HS-27A (cell line): ENCODE measurements at places on chromosomes 4 and X.

DNA sequence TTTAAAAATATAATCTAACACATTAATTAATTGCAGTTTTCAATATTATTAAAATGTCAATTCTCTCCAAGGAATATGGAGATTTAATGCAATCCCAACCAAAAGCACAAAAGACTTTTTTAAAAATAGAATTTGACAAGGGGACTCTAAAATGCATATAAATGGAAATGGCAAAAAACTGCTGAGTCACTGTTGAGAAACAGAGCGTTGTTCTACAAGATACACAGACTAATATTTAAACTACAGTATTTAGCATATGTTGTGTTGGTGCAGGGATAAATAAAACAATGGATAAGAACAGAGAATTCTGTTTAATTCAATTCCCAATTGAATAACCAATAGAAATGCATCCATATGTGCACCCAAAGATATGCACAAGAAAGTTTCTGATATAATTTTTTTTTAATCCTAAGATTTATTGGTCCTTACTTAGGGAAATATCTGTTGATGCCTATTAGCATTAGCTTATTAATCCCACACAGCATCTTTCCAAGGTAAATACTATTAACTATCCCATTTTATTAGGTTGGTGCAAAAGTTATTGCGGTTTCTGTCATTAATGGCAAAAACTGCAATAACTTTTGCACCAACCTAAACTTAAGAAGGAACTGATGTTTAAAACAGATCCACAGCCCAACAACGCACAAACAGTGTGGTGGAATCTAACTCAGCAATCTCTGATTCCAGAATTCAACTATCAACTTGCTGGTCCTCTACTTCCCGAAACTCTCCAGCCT is 86.8 kb upstream of the VEGFC start:
- DNase-seq: no peak

DNA sequence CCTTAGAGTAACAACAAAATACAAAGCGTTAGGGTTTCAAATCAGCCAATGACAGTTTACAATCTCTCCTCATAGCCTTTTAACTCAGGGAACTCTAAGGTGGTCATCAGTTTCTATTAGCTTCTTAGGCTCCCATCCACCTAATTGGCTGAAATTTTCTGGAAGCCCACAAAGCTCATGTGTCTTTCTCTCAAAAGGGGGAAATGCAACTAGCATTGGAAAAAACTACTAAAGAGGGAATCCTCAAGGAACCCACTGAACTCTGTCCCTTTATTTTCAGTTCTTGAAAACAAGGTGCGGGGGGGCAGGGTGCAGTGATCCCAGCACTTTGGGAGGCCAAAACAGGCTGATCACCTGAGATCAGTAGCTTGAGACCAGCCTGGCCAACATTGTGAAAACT is 56.4 kb downstream of the PDGFC start:
- DNase-seq: no peak

DNA sequence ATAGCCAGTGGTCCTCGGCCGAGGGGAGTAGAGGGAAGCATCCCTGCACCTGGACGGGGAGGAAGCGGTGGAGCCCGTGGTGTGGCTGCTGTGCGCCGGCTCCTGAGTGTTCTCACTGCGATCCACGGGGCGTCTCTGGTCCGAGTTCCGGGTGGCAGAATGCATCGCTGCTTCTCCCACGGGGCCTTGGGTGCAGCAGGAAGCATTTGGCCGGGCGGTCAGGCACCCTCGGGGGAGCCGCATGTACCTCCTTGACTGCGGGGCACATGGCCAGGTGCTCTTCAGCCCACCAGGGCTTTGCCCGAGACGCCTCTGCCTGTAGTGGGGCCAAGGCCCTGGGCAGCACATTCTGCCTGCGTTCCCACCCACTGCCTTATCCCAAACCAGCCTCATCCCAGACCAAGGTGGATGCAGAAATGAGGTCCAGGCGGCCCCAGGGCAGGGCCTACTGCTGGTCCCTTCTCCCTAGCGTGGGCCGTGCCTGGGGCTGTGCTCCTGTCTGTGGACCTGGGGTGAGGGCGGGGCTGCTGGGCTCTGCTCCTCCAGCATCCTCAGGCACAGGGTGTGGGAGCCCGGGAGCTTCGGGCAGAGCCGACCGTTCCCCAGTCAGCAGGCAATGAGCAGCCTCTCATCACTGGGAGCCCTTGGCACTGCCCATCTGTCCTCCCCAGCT is 27.5 kb downstream of the NKX1-1 start:
- DNase-seq: no peak

- DNase-seq: peak; percentile 58
These were observed 1.6 kb downstream of the PRICKLE3 start for GRCh38 chrX:49184294-49185281.

DNA sequence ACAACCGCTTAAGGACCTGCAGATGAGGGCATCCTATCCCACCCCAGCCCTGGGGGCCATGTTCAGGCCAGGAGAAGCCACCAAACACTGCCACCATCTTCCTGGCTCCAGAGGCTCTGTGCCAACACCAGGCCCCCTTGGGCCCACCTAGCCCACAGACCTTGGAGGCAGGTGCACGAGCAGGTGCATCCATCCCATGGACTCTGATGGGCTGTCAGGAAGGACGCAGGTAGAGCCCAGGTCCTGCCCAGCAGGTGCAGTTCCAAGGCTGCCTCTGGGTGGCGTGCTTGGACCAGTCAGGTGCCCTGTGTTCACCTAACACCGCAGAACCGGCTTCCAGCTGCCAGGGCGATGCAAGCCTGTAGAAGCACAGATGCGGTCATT is 22.8 kb upstream of the PDE6B start:
- no peak for DNase-seq

DNA sequence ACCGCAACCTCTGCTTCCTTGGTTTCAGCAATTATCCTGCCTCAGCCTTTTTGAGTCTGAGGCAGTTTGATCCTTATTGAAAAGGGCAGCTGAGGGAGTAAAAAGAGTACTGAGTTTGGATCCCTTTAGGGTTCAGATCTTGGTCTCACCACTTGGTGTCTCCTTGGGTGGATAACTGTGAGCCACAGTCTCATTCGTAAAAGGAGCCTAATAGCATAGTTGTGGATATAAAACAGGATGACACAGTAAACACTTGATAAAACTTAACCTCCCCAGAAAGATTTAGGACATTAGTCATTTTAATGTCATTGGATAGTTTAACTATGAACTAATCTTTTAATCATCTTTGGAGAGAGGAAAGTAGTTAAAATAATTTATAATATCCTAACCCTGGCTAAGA is 173.0 kb downstream of the ANK2 start:
- peak; percentile 64 for DNase-seq

GRCh38 chr4:102169345-102169744 is 175.9 kb downstream of the SLC39A8 start:
- no peak for DNase-seq

DNA sequence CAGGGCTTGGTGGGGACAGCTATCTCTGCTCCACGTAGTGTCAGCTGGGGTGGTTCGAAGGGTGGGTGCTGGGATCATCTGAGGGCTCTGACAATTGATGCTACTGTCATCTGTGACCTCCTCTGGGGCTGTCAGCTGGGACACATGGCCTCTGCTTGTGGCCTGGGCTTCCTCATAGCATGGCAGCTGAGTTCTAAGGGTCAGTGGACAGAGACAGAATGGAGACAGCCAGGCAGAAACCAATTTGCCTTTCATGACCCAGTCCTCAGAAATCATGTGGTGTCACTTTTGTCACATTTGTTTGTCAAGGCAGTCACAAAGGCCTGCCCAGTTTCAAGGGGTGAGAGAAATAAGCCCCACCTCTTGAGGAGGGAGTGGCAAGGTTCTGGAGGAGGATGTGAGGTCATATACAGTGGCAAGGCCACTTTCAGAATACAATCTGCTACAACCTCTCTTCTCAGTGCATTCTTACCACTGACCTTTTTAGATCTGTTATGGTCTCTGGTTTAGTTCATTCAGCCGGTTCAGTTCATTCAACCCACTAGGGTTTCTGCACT is 103.6 kb upstream of the BCOR start:
- no peak for DNase-seq

DNA sequence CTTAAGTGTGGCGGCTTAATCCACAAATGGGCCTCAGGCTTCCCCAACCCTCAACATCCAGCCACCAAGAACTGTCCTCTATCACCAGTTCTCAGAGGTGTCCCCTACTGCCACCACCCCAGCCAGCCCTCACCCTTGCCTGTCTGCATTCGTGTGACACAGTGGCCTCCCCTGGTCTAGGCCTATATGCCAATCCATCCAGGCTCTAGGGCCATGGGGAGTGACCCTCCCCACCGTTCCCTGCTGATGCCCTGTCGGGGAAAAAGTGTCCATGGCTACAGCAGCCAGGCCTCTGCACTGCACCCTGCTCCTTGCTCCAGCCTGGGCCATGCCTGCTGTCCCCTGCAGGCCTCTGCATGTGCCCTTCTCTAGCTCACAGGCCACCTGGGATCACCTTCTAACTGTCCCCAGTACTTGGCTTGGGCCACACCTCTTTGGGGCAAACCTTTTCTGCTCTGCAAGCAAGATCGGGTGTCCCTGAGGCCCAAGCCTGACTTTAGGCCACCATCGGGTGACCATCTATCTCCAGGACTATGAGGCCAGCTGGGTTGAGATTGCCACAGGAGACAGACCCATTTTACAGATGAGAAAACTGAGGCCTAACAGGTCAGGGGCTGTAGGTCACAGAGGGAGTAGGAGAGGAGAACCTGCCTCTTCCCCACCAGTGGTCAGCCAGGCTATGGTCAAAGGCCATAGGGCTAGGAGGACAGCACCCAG is 75.8 kb downstream of the JAKMIP1 start:
- DNase-seq: no peak

- peak; percentile 78 for DNase-seq
These were observed 89.0 kb upstream of the LIMCH1 start for GRCh38 chr4:41448934-41449333.

DNA sequence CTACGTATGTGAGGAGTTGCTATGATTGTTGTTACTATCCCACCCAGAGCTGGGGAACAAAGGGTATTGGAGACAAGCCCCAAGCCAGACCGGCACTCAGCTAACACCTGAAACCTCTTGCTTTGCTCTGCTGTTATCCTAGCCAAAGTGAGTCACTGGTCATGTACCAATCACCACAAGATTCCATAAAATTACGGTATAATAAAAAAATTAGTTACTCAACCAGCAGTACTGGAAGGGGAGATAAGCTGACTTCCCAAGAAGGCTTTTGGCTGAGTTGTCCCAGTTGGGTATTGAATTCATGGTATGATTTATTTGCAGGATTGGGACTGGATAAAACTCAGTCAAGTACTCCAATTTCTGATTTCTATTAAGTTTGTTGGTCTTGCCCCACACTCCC is 5.3 kb downstream of the EDA2R start:
- DNase-seq: no peak

DNA sequence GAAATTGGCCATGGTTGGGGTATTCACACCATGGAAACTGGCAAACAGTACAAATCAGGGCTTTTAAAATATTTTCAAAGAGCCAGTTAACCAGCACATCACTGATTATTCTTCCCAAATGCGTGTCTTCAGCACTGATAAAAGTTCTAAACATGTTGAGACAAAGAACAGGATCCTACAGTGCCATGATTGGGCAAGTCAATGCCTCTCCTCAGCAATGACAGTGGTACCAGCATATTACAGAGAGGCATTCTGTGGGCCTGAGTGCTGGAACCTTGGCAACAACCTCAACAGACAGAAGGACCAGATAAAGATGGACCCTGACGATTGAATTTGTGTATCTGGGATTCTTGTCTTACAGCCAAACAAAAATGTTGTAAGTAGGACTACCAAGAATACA is 108.9 kb downstream of the EFHC2 start:
- no peak for DNase-seq

- DNase-seq: no peak
These were observed 1.5 kb downstream of the JAKMIP1 start for GRCh38 chr4:6198768-6199421.

- no peak for DNase-seq
These were observed 13.8 kb upstream of the MXD4 start for GRCh38 chr4:2275546-2276251.

- no peak for DNase-seq
These were observed 239.0 kb upstream of the HTR2C start for GRCh38 chrX:114344756-114345349.

DNA sequence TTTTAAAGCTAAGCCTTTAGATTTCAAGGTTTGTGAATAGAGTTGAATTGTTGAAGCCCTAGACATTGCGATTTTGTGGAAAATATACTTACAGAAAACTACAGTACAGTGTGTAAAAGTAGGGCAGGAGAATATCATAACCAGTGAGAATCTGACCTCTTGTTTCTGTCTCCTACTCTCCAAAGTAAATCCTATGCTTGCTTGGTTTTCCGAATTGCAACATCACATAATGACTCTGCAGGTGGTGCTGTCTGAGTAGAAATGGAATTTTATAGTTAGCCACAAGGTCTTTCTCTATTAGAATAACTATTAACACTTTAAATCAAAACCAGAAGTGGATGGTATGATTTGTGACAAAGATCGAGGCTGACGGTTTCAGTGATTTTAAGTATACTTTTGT is 505.6 kb downstream of the RAPGEF2 start:
- no peak for DNase-seq

DNA sequence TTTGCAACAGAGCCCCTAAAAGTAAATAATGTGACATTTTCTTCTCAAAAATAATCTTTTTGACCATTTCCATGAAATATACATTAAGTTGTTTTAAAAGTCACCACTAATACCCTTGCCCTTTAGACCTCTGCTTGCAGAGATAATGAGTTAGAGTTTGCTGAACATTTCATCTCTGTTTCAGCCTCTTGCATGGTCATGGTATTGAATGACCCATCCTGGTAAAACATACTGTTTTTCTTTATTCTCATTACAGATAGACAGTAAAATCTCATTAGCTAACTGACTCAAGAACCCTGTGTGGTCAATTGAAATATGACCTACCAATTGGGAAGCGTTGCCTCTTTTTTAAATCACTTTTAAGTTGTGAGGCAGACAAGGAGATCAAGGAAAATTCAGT is 916.7 kb downstream of the PDHA2 start:
- no peak for DNase-seq

DNA sequence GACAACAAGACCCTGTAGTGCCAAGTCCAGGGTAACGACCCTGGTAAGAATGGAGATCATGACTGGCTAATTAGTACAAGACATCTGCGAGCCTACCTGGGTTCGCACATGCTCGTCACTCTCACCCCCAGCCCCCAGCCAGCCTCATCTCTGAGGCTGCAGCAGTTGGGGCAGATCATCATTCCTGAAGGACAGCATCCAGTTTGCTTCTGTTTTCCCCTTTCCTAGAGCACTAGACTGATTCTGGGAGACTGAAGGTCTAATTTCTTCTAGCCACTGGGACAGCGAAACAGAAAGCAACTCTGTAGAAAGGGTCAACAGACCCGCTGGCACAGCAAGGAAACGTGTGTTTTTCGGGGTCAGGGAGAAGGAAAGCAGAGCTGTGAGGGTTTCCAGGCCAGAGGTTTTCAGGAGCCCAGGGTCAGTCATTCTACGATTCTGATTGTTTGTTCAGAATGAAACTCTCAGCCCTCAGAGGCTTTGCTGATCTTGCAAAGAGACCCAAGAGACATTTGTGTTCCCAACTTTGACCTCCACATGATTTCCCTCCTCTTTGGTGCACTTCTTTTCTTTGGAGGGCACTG is 343.1 kb upstream of the NOCT start:
- DNase-seq: no peak
